ENCODE measurements at places on chromosomes 11 and 22.

DNA sequence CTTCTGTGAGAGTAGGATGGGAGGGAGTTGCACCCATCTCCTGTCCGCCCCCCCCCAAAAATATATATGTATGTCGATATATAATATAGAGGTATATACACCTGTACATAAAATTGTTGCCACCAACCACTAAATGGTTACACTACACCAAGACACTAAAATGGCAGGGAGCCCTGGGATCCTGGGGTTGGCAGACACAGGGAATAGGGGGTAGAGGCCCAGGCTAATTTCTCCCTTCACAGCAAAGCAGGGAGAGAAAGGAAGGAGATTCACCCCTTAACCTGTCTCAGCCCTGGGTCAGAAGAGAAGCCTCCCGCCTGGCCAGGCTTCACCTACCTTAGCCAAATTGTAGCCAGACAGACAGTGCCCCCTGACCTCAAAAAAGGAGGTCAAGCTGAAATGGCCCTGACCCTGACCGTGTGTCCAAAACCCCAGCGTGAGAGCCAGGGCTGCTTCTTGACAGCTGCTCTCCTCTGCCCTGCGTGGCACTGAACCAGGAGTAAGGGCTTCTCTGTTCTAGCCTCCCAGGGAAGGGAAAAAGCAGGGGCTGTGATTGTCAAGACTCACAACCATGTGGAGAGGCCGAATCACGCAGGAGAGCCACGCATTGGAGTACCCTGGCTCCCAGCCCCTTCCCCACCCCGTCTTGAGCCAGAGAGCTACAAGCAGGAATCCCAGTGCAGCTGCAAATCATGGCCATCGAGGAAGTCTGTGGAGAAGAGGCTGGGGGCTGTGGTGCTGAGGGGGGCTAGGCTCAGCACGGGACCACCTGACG is 40.5 kb downstream of the SGSM3 start:
- no peak for DNase-seq

- DNase-seq = no peak
Measured at GRCh38 chr22:35591714-35592417, 25.3 kb downstream of the MB start.

GRCh38 chr11:117823294-117823945 is 1.1 kb downstream of the FXYD2 start:
- peak; percentile 78 for DNase-seq

GRCh38 chr11:3220521-3221407 is 2.2 kb upstream of the MRGPRG start:
- peak; percentile 58 for DNase-seq

- DNase-seq = no peak
Measured at GRCh38 chr11:85950317-85951048, 95.3 kb downstream of the CCDC83 start.

- no peak for DNase-seq
Measured at GRCh38 chr11:112355726-112356125, 95.1 kb upstream of the PLET1 start.

GRCh38 chr11:46326813-46327416 is 20.3 kb upstream of the DGKZ start:
- DNase-seq = no peak

- DNase-seq = no peak
Measured at GRCh38 chr11:122765487-122766131, 72.7 kb upstream of the CRTAM start.

- no peak for DNase-seq
Measured at GRCh38 chr11:121578251-121578976, 125.6 kb upstream of the SORL1-AS1 start.

DNA sequence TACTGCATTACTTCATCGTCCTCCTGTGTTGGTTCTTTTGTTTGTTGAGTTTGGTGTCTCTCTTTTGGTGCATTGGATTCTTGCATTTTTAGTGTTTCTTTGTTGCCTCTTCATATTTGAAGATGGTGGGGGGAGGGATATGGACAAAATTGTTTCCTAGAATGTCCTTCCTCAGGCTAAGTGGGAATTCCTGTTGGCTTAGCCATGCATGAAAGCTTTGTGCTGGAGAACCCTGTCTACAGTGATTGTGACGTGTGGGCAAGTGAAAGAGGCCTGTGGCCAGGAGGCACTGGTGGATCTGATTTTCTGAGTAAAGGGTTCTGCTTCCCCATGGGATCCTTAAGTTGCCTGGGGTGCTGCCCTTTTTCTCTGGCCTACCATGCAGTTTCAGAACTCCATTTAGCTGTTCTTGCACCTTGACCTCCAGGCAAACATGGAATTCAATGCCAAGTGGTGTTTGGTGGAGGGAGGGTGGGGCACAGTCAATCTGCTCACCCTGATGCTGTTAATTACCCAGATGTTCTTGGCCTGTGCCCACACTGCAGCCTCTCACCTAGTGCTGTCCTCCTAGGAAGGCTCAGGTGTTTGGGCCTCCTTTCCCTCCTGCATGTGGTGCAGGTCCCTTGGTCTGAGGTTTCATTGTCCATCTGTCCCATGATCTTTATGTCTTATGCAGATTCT is 46.3 kb upstream of the SLC22A12 start:
- DNase-seq = no peak

DNA sequence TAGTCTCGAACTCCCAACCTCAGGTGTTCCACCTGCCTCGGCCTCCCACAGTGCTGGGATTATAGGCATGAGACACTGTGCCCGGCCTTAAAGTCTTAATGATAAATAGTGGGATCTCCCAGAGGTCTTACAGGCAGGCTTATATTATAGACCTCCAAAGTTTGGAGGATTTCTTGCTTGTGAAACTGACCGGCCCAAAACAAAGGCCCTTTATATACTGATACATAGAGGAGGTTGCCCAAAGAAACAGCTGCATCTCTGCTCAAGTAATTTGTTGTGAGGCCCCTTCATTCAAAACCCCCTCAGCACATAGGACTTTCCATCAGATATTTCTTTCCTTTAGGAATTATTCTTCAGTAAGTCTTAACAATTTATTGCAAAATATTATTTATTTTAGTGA is 27.4 kb upstream of the RDX start:
- DNase-seq = no peak

GRCh38 chr11:105181100-105181499 is 41.5 kb upstream of the CARD18 start:
- no peak for DNase-seq

GRCh38 chr11:92253945-92254344 is 29.3 kb downstream of the FAT3 start:
- no peak for DNase-seq

- no peak for DNase-seq
Measured at GRCh38 chr11:111967649-111968048, 30.5 kb downstream of the DIXDC1 start.

DNA sequence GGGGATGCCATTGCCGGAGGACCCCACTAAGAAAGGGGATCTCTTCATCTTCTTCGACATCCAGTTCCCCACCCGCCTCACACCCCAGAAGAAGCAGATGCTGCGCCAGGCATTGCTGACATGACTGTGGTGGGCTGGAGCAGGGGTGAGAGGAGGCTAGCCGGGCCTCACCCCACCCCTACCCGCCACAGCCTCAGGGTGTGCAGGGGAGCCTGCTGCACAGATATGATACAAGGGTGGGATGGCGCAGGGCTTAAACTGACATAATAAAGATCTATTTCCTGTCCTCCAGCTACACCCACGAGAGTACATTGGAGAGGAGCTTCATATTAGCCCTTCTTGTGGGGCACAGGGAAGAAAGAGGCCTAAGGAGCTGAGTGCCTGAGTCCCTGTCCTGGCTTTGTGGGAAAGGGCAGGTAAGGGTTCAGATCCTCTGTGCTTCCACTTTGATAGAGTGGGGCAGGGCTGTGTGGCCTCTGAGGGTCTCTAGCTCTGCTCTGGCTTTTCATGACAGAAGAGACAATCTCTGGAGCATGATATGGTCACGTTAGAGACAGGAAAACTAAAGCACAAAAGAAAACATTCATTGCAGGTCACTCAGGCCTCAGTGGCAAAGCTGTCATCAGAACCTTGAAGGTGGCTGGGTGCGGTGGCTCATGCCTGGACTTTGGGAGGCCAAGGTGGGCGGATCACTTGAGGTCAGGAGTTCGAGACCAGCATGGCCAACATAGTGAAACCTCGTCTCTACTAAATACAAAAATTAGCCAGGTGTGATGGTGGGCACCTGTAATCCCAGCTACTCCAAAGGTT is 12.4 kb downstream of the UCP2 start:
- DNase-seq = no peak

DNA sequence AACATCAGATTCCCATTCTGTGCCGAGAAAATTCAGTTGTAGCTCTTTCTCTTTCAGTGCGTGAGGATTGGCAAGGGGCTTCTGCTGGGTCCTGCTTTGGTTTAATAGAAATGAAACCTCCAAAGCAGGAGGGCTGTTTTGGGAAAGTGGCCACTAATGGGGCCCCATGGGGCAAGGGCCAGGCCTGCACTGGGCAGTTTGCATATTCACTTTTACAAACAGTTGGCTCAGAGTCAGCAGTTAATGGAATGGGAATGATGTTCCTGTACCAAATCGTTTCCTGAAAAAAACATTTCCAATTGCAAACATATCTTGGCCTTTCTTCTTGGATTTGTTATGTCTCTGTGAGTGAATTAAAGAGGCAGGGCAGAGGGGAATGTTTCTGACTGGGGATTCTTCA is 92.1 kb downstream of the PARVA start:
- DNase-seq = no peak

DNA sequence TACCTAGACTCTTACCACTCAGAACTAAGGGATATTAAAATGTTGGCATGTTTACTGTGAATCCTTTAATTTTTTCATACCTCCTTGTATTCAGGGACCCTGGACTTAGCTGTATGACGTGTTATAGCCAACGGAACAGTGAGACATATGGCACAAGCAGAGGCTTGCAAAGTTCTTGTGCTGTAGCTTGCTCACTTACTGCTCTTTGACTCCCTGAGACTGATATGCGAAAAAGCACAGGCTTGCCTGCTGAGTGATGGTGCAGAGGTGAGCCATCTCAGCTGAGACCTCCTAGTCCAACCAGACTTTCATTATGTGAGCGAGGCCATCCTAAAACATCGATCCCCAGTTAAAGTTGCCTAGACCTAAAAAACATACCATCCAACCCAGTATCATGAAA is 811.0 kb downstream of the METTL15 start:
- no peak for DNase-seq

DNA sequence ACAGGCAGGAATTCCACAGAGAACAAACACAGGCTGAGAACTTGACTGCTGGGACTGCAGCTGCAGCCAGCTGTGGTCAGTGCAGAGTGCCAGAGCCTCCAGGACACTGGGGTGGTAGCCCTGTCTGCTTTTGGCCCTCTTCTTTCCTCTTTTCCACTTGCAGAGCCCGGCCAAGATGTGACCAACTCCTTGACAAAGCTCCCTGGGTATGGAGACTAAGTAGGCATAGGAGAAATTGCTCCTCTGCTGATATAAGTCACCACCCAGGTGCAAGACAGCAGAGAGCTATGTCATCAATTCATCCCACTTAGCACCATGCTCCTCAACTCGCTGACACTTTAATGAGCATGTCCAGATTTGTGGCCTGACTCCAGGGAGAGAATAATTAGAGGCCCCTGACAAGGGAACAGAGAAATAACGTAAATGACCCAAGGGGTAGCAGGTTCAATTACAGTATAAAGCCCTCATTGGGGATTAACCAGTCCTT is 369.4 kb upstream of the B3GAT1 start:
- peak; percentile 52 for DNase-seq

GRCh38 chr11:8192016-8192895 is 23.4 kb upstream of the RIC3 start:
- no peak for DNase-seq

- DNase-seq = no peak
Measured at GRCh38 chr11:95065336-95065735, 1.4 kb upstream of the SRSF8 start.

GRCh38 chr22:42937164-42937843 is 77.6 kb downstream of the PACSIN2 start:
- DNase-seq = no peak

DNA sequence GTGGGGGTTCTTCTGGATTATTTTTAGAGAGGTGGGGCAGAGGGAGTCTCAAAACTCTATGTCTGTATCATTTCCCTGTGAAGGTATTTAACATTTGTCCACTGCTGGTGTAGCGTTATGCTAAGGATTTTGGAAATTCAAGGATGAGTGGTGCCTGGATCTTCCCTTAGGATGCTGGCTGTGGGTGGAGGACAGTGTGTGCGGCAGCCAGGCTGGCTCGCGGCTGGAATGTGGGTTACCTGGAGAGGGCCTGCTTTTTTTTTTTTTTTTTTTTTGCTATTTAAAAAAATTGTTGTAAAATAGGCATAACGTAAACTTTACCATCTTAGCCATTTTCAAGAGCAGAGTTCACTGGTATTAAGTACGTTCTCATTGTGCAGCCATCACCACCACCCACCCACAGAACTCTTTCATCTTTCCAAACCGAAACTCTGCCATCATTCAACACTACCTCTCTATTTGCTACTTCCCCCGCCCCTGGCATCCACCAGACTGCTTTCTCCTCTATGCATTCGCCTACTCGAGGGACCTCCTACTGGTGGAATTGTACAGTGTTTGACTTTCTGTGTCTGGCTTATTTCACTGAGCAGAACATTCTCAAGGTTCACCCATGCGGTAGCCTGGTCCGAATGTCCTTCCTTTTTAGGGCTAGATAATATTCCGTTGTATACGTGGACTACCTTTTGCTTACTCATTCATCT is 67.1 kb downstream of the PARVB start:
- no peak for DNase-seq

- peak; percentile 81 for DNase-seq
Measured at GRCh38 chr11:128463371-128463829, 124.0 kb downstream of the ETS1 start.

DNA sequence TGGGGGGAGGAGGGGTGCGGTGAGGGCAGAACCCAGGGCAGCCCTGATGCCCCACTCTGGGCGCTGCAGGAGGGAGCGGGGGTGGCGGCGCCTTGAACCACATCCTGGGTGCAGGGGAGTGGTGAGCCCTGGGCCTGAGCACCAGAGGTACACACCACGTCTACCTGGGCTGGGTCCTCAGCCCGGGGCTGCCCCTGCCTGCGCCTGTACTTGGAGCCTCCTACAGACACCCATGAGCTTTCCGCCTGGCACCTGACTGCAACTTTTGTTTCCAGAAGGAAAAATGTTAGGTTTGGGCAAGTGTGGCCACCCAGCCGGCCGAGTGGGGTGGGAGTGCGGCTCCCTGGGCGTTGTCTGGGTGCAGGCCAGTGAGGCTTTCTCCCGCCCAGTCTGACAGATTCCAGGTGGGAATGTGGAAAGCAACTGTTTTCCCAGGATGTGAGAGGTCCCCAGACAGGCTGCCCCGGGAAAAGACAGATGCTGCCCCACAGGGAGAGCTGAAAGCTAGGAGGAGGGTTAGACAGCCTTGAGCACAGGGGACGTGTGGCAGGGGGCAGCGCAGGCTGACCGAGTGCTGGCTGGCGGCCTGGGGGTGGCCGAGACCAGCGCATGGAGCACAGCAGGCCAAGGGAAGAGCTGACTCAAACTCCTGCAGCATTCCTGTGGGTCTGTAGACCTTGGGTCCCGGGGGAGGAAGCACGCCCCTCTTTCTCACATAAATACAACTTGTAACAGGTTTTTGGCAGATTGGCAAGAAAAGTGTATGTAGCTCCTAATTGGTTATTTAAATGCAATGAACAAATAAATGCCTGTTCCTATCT is 44.1 kb downstream of the GNB1L start:
- peak; percentile 63 for DNase-seq

- DNase-seq = no peak
Measured at GRCh38 chr11:12723421-12724300, 49.4 kb downstream of the TEAD1 start.
